ENCODE measurements at places on chromosomes 1 and 21.

GRCh38 chr1:93200086-93200620 lies 19.6 kb downstream of the CCDC18 start:
- DNase-seq: no peak

DNA sequence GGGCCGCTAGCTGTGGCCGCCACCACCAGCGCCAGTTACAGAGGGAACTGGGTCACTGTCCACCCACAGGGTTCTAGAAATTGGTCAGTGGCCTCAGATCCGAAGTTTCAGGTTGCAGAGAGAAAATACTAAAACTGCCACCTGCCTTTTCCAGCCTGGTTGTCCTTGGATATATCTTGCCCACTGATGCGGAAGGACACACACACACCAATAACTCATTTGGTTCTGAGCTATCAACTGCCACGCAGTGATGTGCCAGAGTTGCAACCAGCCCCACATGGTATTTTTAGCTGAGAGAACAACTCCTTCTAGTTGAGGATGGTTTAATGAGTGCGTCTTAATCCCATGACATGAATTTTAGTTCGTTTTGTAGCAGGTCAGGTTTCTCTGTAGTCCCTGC lies 68.1 kb downstream of the SH3BGR start:
- DNase-seq: no peak

DNA sequence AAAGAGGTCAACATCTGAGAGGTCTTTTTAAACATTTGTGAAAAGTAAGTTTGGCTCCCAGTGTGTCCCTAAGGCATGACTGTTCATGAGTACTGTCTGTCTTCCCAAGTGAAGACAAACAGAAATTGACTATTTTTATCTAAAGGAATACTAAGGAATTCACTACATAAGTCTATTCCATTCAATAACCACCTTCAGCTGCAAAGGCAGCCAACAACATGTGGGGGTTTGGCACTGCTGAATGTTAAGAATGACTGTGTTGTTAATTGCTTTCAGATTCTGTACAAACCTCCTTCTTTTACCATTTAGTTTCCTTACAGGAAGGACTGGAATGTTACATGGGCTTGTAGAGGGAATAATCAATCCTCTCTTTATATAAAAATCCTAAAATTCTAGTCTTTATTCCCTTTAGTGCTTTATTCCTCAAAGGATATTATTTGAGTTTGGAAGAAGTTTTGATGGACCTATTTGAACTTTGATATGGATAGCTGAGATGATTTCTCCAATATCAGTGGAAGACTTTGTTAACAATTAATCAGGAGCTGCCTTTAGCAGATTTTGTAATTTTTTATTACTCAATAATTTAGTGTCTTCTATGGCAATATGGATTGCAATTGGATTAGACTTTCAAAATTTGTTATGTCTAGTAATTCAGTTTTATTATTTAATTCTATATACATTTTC lies 201.7 kb upstream of the CHRM3 start:
- no peak for DNase-seq

GRCh38 chr1:12333036-12333785 lies 103.4 kb downstream of the VPS13D start:
- DNase-seq: no peak

- no peak for DNase-seq
These were observed 43.8 kb downstream of the RHBG start for GRCh38 chr1:156412653-156413321.

DNA sequence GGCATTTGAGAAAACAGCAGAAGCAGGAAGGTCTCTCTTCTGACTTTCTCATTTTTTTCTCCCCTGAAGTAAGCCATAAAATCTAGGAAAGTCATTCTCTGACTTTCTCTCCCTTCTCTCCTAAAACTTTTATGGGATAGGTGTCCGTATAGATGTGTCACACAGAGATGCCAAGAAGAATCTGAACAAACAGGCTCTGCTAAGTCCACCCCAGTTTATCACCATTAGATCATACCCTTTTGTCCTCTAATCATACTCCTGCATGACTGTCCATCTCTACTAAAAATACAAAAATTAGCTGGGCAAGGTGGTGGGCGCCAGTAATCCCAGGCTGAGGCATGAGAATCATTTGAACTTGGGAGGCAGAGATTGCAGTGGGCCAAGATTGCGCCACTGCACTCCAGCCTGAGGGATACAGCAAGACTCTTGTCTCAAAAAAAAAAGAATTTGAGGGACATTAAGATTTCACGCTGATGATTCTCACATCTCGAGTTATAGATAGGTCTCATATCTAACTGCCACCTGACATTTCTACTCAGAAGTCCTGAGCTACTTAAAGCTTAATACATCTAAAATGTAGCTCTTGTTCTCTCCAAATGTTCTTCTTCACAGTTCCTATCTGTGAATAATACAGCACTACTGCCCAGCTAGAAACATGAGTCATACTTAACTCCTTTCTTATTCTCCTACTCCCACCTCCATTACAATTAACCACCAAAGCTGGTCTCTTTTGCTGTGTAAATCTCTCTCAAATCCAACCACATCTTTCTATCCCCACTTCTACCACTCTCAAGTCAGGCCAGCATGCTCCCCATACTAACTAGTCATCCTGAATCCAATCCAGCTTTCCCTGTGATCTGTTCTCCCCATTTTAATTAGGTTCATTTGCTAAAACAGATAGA lies 47.7 kb downstream of the ZNF644 start:
- peak; percentile 20 for DNase-seq

- no peak for DNase-seq
These were observed 8.9 kb downstream of the C1orf115 start for GRCh38 chr1:220699044-220699443.

- DNase-seq: no peak
These were observed 555.8 kb downstream of the PLA2G4A start for GRCh38 chr1:187384504-187384903.
